SW480 (cell line): ENCODE measurements at places on chromosomes 1 and 21.

GRCh38 chr1:156625436-156626078, 6.3 kb downstream of the HAPLN2 start:
- DNase-seq = no peak

DNA sequence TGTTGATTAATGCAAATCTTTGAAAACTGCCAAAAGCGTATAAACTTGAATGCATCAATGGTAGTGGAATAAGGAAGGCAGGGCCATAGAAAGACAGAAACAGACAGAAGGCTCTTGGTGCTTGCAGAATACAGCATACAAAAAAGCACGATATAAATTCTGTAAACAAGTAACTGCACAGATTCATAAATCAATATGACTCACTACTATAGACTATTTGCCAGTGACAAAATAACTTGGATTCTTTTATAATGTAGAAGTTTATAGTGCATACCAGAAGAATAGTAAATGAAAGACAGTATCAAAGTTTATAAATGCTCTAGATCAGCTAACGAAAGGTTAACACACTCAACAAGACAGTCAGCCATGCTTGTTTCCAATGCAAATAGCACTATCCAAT, 349.6 kb downstream of the PTBP2 start:
- no peak for DNase-seq

DNA sequence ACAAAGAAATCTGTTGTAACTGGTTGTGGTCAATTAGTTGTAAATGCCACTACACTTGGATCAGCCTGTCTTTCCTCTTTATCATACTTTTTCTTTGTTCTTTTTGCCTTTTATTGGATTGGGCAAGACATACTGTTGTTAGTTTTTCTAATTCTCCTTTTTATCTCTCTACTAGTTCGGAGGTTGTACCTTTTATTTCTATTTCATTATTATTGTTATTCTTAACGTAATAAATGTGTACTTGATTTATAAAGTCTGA, 59.2 kb downstream of the IVNS1ABP start:
- peak; percentile 70 for DNase-seq

- no peak for DNase-seq
Measured at GRCh38 chr1:209751627-209752231, 4.1 kb upstream of the TRAF3IP3 start.
